Substantia nigra (tissue), 51 donors: ENCODE measurements at places on chromosomes 3 and 15.

DNA sequence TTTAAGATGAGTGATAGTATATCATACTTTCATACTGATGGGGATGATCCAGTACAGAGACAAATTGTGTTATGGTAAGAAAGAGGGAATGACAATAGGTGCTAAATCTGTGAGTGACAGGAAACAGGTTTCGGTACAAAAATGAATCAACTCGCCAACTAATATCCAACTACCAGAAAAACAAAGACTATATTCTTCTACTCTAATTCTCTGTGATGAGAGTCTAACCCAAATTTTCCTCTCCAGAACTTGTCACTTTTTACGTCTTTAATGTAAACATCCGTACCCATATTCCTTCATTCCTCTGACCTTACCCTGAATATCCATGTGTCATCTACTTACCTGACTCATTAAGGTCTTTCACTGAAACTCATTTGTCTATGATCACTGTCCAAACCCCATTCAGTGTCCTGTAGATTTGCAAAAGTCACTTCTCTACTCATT lies 39.6 kb downstream of the SCAPER start:
- DNase-seq, result no peak

- DNase-seq, result no peak
Measured at GRCh38 chr3:171944118-171945016, 95.0 kb upstream of the FNDC3B start.

DNA sequence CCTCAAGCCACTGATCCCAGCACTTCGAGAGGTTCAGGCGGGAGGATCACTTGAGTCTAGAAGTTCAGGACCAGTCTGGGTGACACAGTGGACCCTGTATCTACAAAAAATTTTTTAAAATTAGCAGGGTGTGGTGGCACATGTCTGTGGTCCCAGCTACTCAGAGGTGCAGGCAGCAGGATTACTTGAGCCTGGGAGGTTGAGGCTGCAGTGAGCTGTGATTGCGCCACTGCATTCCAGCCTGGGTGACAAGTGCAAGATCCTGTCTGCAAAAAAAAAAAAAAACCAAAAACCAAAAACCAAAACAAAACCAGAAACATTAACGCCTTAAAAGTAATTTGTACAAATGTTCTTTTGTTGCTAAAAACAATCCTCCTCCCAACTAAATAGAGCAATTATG lies 27.9 kb upstream of the SLC12A8 start:
- no peak for DNase-seq

DNA sequence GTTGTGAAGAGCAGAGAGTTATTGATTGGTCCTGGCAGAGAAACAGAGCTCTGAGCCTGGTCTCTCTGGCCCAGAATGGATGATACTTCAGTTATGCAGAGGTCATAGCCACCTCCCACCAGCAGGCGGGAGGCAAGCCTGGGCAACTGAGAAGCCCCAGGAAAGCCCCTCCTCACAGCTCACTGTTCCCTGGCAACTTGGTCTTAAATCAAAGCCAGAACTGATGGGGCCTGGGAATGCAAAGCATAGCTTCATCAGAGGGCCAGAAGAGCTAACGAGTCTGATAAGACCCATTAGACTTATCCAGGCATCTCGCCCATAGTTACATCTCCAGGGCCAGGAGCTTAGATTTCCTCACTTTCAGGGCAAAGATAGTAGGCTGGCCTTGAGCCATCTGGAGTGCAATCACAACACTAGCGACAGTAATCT lies 5.5 kb upstream of the COLQ start:
- DNase-seq, result no peak

- DNase-seq, result no peak
Measured at GRCh38 chr3:123383091-123384053, 65.5 kb downstream of the ADCY5 start.

GRCh38 chr3:115624901-115625300 lies 1.6 kb downstream of the GAP43 start:
- no peak for DNase-seq

DNA sequence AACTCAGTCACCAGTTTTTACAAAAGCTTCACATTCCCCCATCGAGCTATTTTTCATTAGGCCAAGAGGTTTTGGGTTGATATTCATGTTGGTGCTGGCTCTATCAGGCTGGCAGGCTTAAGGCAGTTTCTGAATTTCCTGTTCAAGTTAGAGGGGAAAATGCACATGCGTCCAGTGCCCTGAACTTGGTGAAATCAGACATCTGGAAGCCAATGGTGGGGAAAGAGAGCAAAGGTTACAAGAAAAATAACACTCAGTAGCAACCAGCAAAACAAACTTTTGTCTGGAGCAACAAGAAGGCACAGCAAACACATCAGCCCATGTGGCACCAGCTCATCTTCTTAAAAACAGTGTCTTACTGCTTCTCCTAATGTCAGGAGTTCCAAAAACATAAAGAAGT lies 155.6 kb upstream of the TSC22D2 start:
- no peak for DNase-seq

DNA sequence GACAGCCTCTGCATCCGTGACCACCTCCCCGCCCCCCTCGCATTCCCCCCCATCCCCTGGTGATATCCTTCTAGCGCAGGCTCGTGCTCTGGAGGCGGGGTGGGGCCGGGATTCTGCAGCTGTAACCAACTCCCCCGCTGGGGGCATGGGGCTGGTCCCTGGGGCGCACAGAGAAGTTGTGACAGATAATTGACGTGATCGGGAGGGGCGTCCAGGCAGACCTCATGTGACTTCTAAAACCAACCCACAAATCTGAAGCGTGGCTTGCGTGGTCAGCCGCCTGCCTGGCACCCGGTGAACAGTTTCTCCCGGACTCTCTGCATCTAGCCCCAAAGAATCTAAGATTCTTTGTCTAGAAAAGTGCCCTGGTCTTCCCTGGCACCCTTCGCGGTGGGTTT lies 100.6 kb upstream of the IGF1R start:
- DNase-seq, result no peak

DNA sequence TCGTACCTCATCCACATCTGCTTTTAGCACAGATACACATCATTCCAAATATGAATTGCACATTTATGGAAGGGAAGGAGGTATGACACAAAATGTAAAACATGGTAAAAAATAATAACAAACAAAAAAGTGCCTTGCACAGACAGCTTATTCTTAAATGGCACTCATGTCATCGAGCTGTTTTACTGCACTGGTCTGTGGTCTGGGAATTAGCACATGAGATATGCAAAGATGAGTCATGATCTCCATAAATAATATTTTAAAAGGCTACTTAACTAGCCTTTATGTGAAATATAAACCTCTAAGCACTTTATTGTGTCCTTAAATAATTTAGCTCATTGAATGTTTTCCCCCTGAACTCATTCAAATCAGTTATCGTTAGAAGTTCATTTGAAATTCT lies 142.2 kb upstream of the ZNF385D start:
- DNase-seq, result no peak

DNA sequence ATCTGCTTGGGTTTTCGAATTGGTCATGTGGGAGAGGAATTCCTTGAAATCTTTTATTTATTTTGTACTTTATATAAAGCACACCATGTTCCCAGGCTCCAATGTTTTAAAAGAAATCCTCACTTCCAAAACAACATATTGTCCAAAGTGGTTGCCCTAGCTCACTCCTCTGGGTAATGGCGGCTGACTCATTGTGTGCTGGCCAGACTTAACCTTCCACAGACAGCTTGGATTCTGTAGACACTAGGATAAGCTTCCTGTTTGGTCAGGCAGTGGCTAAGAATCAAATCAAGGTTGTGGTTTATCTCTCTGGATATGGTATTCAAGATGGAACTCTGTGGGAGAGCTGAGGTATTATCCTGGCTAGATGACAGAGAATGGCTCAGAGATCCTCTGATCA lies 55.8 kb upstream of the FAM98B start:
- no peak for DNase-seq

GRCh38 chr15:32028921-32029320 lies 1.4 kb upstream of the CHRNA7 start:
- no peak for DNase-seq

- DNase-seq, result no peak
Measured at GRCh38 chr3:127005864-127006500, 23.1 kb downstream of the PLXNA1 start.

DNA sequence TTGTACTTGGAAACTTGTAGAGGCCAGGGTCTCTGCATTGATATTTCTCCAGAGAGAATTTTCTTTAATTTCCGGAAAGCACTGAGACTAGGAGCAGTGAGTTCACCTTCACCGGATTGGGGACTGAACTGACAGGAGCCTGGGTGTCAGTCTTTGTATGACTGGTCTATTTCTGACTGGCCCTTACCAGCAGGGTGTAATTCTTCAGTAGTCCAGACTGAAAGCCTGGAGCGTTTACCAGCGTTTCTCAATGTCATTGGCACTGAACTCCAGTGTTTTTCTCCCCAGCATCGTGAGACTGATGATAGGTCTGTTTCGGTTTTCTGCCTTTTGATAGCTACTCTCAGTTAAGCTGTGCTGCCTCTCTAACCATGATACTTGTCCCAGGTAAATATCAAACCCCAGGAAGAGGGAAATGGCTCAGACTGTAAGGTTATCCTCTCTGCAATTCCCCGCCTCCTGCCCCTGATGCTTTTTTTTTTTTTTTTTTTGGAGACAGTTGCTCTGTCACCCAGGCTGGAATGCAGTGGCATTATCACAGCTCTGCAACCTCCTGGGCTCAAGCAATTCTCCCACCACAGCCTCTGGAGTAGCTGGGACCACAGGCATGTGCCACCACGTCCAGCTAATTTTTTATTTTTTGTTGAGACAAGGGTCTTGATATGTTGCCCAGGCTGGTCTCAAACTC lies 103.6 kb downstream of the CACNA2D3 start:
- no peak for DNase-seq

DNA sequence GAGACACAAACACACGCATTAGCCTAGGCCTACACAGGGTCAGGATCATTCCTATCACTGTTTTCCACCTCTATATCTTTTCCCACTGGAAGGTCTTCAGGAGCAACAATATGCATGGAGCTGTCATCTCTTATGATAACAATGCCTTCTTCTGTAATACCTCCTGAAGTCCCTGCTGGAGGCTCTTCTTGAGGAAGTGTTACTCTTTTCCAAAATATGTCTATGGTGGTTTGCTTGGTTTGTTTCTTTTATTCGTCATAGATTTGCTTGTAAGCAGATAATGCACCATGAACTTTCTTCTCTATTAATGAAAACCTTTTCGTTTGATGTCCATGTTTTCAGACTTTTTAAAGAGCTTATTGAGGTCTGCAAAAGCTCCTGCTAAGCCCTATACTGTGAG lies 109.3 kb downstream of the GMPS start:
- no peak for DNase-seq

GRCh38 chr15:70665599-70665998 lies 97.8 kb downstream of the UACA start:
- DNase-seq, result no peak

GRCh38 chr3:180040966-180041365 lies 4.2 kb upstream of the PEX5L start:
- DNase-seq, result no peak

DNA sequence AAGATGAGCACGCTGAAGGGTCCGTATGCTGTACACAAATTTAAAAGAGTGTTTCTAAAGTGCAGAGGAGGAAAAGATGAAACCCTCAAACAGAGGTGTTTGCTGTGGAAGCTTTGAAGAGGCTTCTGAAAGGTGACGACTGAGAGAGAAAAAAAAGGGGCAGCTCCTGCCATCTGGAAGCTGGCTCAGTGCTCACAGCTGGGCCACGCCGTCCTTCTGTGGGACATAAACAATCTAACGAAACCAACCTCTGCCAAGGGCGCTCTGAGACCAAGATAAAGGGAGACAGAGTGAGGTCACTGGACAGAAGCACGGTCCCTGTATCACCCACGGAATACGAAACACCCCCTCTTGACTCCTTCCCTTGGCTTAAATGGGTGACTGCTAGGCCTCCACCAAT lies 96.3 kb upstream of the SLC6A6 start:
- DNase-seq, result no peak

DNA sequence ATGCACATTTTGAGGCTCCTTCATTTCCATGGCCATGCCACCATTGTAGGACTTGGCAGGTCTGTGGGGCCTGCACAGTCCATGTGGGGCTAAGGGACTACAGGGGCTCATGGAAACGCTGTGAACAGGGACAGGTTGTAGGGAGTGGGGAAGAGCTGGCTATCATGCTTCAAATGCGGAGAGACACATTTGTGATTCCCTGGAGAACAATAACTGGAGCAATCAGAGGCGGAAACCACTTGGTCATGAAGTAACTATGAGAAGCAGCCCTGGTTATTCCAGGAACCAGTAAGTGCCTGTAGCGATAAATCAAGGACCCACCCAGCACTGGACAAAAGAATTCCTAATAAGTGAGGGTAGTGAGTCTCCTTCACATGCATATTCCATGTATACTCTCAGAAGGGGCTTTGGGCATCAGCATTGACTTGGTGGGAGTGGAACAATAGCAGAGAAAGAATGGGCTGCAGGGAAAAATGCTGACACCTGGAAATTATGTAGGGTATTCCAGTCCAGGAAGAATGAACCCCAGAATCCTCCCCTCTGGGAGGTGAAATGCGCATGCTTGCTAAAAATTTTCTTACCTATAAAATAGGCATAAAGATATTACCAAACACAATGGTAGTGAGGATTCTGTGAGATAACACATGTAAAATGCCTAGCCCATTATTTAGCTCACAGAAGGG lies 251.4 kb upstream of the ROPN1 start:
- DNase-seq, result no peak

- no peak for DNase-seq
Measured at GRCh38 chr3:51176923-51177322, 208.2 kb upstream of the MANF start.
